ENCODE measurements at places on chromosomes 5 and 9.

- no peak for DNase-seq
Observed at GRCh38 chr9:118613996-118614395, 755.2 kb downstream of the BRINP1 start.

DNA sequence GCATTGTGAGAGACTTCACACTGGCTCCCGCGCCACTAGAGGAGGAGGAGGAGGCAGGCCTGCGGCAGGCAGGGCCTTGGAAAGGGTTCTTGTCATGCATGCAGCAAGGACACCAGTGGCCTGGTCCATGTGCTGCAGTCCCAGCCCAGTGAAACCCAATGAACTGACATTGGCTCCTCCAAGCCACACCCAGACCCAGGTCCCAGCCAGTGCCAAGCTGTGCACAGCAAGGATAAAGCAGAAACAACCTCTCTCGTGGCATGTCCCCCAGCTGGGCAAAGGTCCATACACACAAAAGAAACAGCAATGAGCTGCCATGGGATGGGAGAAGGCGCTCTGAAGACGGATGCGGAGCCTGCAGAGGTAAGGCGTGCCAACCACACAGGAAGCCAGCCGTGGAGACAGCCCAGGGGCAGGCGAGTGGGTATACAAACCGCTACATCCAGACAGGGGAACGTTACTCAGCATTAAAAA, 89.2 kb downstream of the SEMA4D start:
- no peak for DNase-seq

GRCh38 chr9:123863164-123863855, 66.6 kb downstream of the DENND1A start:
- no peak for DNase-seq

- no peak for DNase-seq
Observed at GRCh38 chr5:107447587-107447986, 223.2 kb downstream of the EFNA5 start.

- no peak for DNase-seq
Observed at GRCh38 chr5:114648940-114649339, 287.1 kb downstream of the KCNN2 start.

DNA sequence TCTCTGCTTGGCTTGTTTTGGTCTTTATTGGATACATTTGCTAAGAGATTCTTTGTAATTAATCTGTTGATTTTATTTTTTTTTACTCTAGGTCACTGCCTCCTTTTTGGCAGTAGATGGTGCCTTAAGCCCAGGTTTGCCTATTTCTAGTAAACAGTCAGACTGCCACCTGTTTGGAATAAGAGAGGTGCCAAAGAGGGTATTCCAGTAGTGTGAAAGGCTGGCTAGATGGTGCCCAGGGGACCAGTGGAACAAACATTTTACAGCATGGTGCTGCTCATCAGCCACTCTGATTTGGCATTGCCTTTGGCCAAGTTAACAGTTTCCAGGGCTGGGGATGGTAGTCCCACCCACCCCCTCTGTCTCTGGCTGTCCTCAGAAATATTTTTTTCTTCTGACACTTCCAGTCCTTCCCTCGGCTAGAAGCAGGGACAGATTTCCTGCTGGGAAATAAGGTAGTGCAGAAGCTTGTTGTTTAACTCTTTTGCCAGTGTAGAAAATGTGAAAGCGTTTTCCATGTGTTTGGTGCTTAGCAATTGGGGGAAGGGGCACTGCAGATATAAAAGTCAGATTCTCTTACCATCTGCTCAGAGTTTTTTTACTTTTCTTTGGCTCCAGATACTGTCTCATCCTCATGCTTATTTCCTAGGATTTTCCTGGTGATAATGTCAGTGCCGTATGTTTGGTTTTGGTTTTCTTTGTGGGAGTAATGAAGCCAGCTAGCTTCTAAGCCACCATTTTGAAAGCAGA, 36.6 kb upstream of the FBXL7 start:
- DNase-seq, result no peak

- DNase-seq, result peak; percentile 56
Observed at GRCh38 chr5:169626779-169627178, 10.3 kb upstream of the DOCK2 start.

DNA sequence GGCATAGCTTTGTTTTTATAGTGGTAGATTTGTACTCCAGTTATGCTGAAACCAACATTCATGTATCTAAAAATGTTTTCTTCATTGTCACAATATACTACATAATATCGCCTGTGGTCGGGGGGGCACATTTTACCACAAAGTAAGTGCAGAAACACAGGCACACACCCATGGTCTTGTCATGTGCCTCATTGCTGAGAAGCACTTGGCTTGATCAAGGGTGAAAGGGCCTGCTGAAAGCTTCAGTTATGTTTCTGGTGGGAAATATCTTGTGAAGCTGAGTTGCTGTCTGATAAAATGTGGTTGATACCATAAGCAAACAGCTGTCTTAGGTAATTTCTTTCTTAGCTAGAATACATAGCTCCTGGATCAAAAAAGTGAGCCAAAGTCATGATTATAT, 393.1 kb downstream of the MAN2A1 start:
- no peak for DNase-seq

DNA sequence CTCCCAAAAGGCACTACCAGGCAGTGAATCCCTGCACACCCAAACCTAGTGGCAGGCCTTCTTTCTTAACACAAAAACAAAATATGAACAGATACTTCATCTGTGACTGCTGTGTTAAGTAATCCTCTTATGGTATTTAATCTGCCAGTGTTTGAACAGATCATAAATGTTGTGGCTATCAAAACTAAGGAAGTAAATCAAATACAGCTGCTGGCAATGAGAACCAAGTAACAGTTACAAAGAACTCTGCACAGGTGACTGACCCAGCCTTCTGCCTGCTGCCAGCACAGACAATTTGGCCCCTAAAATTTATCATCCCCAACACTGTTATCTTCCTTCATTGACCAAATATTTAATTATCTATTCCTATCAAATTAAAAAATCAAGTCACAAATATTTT, 78.0 kb downstream of the GNAQ start:
- no peak for DNase-seq

DNA sequence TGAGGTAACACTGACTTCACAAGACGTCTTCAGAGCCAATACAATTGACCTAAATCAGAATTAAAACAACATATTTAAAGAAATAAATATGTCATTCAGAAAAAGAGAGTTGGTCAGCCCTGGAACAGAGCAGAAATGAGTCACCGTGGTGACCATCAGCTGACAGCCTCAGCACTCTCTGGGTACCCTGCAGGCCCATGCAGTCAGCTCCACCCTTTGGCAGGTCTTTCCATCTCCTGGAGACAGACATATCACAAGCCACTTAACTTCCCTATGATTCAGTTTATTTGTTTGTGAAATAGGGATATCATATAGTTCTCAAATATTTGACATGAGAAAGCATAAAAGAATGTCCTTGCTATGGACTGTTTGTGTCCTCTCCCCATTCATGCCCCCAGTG, 151.6 kb upstream of the MEF2C start:
- DNase-seq, result peak; percentile 29

DNA sequence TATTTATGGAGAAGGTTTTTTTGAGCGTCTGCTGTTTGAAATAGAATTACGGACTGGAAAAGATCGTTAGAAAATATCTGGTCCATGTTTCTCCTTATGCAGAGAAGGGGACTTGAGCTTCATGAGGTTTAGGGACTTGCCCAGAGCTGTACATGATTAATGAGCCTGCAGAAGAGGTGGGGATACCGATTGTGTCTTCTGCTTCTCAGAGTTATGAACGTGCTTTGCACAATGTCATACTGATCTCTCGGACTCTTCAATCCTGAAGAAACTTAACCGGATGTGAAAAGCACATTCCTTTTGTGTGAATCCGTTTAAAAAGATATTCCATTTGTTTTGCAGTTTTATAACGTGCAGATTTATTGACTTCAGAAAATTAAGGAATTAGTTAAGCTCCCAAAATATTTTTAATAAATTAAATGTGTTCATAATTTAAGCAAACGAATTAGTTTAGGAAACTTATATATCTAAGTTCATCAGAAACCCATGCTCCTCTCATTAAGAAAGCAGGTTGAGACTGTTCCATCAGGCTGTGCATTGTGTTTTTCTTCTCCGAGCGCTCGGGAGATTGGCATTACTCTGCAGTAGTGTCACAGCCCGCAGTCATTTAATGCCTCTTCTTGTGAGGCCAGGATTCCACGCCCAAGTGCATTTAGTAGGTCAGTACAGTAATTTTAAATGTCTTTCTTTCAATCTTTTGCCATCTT, 40.8 kb upstream of the MEF2C start:
- no peak for DNase-seq

DNA sequence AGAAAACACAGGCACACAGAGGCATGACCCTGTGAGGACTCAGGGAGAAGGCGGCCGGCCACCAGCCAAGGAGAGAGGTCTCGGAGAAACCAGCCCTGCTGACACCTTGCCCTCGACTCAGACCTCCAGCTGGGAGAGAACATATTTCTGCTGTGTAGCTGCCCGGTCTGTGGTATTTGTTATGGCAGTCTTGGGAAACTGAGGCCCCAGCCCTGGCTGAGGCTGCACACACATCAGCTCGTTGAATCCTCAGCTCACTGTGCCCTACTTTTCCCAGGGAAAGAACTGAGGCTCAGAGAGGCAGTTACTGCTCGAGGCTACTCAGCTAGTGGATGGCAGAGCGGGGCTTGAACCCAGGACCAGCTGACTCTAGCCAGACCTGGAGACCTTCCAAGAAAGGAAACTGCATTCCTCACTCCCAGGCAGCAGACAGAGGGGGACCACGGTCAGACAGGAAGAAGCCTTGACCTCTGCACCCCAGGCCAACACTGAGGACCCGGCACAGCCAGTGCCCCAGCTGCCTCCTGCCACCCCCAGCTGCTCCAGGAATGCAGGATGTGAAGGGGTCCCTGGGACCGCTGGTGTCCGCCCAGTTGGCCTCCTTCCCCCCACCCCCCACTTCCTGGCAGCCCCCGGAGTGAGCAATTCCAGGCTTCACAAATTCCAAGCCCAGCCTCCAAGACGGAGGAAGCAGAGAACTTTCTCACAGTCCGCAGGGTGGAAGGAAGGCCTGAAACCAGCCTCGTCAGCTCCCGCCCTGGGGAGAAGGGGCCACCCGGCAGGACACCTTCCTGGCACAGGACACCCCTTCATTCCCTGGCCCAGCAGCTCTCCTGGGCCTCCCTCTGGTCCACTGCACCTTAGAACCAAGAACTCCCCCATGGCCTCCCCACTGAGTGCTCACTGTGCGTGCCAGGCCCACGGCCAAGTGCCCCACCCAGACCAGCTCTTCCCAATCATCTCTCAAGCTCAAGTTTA, 69.9 kb downstream of the LRSAM1 start:
- DNase-seq, result peak; percentile 25

- no peak for DNase-seq
Observed at GRCh38 chr9:111605041-111605559, 5.7 kb upstream of the PTGR1 start.

GRCh38 chr5:31770998-31771397, 132.1 kb downstream of the PDZD2 start:
- peak; percentile 38 for DNase-seq

- DNase-seq, result no peak
Observed at GRCh38 chr5:573206-573605, 38.9 kb upstream of the CEP72 start.

- no peak for DNase-seq
Observed at GRCh38 chr5:111972548-111972947, 215.6 kb upstream of the NREP start.

DNA sequence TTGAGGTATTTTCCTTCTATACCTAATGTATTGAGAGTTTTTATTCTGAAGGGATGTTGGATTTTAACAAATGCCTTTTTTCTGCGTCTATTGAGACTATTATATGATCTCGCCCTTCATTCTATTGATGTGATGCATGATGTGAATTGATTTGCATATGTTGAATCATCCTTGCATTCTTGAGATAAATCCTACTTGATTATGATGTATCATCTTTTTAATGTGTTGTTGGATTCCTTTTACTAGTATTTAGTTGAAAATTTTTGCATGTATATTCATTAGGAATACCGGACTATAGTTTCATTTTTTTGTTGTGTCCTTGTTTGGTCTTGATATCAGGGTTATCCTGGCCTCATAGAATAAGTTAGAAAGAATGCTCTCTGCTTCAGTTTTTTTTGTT, 169.7 kb downstream of the NPR3 start:
- no peak for DNase-seq

DNA sequence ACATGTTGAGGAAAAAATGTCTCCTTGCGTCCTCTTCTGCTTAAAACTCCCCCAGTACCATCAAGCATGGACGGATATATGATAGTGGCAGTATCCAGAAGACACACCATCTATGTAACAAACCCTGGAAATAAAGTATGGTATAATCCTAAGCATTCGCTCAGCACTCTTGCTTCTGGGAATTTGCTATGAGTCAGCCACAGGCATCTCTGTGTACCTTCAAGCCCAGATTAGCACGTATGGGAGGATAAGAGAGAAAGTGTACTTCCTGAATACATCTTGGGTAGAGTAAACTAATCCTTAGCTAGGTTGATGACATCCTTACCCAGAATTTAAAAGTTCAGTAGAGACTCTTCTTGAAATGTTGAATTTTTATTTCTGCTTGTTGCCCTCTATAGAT, 71.2 kb downstream of the GHR start:
- DNase-seq, result no peak

GRCh38 chr5:62596691-62597090, 18.1 kb downstream of the LRRC70 start:
- DNase-seq, result no peak

GRCh38 chr5:1514027-1514818, 9.5 kb downstream of the LPCAT1 start:
- DNase-seq, result no peak

GRCh38 chr5:110896901-110897300, 158.1 kb downstream of the SLC25A46 start:
- no peak for DNase-seq

DNA sequence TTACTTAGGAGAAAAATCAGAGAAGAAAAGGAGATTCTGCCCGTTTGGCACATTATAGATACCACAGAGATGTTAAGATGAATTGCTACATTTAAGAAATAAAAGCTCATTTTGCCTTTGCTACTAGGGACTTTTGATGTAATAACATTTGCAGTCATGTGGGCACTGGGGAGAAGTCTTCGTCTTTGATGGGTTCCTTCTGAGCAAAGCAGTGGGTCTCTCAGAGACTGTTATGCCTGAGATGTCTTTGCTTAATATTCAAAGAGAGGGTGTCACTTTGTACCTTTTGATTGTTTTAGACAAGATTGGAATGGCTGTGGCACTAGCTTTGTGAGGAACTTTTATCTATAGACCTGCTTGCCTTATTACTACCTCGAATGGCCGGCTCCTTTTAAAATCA, 25.0 kb downstream of the SLC25A25 start:
- no peak for DNase-seq

- no peak for DNase-seq
Observed at GRCh38 chr5:65830856-65831255, 95.5 kb upstream of the ERBIN start.
